Smooth muscle cell of the brain vasculature (primary cell): ENCODE measurements at places on chromosomes 2 and 18.
A peak's percentile ranks its signal among the peaks of the same experiment; 100 is the strongest.

GRCh38 chr2:24491542-24492420 is 727 bp downstream of the NCOA1 start:
- DNase-seq = no peak

DNA sequence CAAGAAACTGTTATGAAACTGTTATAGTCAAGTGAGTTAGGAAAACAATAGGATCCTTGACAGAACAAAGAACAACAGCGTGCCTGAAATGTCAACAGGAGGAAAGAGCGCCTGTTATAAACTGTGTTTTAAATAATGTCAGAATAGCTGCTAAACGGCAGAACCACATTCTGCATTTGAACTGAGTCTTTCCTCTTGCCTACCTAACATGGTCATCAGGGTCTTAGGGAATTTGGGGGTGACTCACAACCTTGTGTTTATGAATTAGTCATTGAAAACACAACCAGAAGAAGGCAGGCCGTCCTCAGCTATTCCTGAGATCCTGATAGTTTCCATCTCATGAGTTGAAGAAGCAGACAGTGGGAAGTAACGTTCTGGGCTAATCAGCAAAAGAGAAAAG is 222.0 kb upstream of the FN1 start:
- DNase-seq = peak; percentile 79

- no peak for DNase-seq
Measured at GRCh38 chr2:229003256-229003655, 267.8 kb downstream of the PID1 start.

GRCh38 chr2:176188774-176189680 is 559 bp downstream of the HOXD1 start:
- no peak for DNase-seq

GRCh38 chr2:171529914-171530313 is 7.6 kb downstream of the CYBRD1 start:
- DNase-seq = no peak

DNA sequence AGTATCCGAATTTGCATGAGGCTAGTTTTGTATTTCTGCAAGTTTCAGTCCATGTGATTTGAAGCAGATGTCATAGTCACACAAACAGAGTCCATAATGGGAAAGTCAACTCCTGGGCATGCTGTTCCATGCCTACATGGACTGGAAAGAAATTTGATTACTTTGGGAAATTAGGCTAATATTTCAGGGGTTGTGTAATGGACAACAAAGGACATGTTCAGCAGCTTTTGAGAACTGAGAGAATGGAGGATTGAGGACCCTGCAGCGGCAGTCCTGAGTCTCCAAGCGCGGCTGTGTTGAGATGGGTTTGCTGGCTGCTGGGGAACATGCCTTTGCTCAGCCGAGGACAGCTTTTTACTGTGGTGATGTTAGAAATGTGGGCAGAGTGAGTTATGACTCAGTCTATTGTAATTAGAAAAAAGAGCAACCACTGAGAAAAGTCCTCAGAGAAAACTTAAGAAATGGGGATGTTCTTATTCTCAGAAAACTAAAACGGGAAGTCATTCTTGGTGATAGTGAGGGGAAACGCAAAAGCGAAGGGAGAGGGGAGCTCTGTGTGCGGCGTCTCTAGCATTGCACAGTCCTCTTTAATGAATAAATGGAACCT is 149.2 kb downstream of the FAM210A start:
- DNase-seq = no peak

- DNase-seq = no peak
Measured at GRCh38 chr2:24365051-24365450, 4.7 kb upstream of the ITSN2 start.
